ENCODE measurements at places on chromosomes 3 and 15.

DNA sequence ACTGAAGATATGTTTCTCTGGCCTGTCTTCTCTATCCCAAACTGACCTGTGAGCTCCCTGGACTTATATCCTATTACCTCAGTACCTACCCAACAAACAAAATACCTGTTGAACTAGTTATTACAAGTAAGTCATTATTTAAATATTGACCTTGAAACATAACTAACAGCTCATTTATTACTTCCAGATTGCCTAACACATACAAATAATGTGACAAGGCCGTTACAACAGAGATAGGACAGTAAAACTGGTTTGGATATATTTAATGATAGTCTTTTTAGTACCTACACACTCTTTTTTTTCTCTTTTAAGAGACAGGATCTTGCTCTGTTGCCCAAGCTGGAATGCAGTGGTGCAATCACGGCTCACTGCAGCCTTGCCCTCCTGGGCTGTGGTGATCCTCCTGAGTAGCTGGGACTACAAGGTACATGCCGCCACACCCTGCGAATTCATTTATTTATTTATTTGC lies 145.0 kb downstream of the ADAM10 start:
- DNase-seq: no peak

GRCh38 chr3:169758359-169758994 lies 6.4 kb downstream of the TERC start:
- no peak for DNase-seq

GRCh38 chr3:44418549-44418948 lies 58.9 kb downstream of the ZNF445 start:
- no peak for DNase-seq

DNA sequence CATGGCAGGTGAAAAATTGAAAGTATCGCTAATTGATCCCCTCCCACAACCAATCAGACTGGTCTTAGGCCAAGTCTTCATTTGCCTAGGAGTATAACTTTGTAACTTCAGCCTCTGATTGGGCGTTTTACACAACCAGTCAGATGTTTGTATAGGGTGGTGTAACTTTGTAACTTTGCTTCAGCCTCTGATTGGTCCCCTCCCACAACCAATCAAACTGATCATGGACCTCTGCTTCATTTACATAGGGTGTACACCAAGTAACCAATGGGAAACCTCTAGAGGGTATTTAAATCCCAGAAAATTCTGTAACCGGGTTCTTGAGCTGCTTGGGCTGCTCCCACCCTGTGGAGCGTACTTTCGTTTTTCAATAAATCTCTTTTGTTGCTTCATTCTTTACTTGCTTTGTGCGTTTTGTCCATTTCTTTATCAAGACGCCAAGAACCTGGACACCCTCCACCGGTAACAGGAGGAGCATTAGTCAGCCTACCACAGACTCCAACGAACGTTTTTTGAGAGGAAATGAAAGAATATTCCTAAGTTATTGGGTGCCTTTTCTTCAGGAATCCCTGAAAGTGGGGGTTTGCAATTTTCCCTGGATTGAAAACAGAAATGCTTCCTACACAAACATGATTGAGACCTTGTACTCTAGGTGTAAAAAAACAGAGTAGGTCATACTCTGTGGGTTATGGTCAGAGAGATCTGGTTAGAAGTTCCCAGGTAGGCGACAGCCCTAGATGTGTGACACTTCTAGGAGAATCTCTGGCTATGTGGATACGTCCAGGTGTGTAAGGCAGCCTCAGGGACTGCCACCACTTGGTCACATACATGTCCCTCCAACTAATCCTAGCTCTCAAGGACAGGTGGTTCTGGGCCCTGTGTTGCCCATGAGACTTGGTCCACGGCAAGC lies 5.5 kb upstream of the SACM1L start:
- no peak for DNase-seq
